Stomach (tissue), 19 donors: ENCODE measurements at places on chromosomes 3 and 15. TPM values are rescaled to one million over a fixed set of nuclear protein-coding genes. Genes with fewer than 3 reads are reported as not detected.
A peak's percentile ranks its signal among the peaks of the same experiment; 100 is the strongest.

GRCh38 chr3:65560133-65560532 is 478.6 kb downstream of the MAGI1 start:
- DNase-seq, result no peak
- H3K4me3 ChIP-seq, result no peak overlapping the region
- H3K36me3 ChIP-seq, result no peaks in the 10 kb centered on the region
- no peaks in the 10 kb centered on the region for H3K4me1 ChIP-seq

DNA sequence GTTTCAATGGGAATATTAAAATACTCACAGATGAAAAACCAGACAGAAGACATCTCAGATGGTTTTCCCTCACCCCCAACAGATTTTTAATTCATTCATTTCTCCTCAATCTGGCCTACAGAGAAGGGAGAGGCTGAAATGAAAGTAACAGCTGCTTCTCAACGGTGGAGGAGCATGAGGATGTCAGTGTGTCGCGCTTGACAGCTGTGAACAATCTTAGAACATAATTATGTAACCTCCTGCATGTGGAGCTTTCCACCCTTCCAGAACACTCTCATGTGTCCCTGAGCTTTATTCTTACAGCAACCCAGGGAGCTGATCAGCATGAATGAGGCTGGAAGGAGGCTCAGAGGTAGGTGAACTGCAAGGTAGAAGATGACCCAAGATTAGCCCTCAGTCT is 52.7 kb downstream of the MB21D2 start:
- no peaks in the 10 kb centered on the region for H3K36me3 ChIP-seq
- no peak overlapping the region for H3K27ac ChIP-seq
- H3K27me3 ChIP-seq, result no peaks in the 10 kb centered on the region
- no peak overlapping the region for H3K4me3 ChIP-seq
- H3K4me1 ChIP-seq, result peaks cover 5% of the 10 kb centered on the region

DNA sequence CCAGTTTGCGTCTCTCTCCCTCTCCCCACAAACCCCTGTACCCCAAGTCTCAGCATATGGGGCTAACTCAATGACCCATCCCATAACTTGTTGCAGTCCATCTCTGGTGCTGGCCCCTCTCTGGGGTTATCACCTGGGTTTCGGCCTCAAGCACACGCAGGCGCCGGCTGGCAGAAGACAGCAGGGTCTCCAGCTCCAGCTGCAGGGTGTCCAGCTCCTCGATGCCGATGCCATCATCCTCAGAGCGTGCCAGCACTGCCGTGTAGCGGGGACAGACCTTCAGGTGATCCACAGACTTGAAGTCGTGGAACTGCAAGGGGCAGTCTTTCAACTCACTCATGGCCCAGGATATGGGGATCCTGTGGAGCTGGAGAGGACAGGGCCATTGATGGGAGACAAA is 1.1 kb downstream of the TADA3 start:
- H3K36me3 ChIP-seq, result peaks cover 52% of the 10 kb centered on the region
- peaks cover 49% of the 10 kb centered on the region for H3K4me1 ChIP-seq
- H3K27me3 ChIP-seq, result no peaks in the 10 kb centered on the region
- peak overlapping the region; percentile 99 for H3K27ac ChIP-seq

GRCh38 chr3:149739396-149739795 is 12.9 kb downstream of the COMMD2 start:
- H3K27me3 ChIP-seq, result no peaks in the 10 kb centered on the region
- H3K36me3 ChIP-seq, result peaks cover 56% of the 10 kb centered on the region
- H3K27ac ChIP-seq, result peak overlapping the region; percentile 38
- DNase-seq, result no peak
- H3K4me1 ChIP-seq, result peaks cover 14% of the 10 kb centered on the region

DNA sequence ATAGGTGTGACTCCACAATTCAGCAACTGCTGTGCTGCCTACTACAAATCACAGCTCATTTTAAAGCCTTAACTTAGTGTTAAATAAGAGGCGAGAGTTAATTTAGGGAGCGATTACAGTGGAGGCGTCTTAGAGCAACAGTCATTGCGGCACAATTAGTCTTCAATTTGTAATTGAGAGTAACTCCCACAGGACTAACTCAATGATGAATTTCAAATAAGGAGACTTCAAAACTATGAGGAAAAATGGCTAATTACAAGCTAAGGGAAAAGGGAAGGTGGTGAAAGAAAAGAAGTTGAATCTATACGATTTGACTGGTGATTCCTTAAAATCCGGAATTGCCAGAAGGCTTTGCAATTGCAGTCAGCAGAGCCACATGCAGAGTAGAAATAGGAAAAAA is 63.7 kb upstream of the FOXB1 start:
- no peak overlapping the region for H3K27ac ChIP-seq
- no peak overlapping the region for H3K4me3 ChIP-seq
- no peaks in the 10 kb centered on the region for H3K4me1 ChIP-seq
- H3K27me3 ChIP-seq, result peaks cover 27% of the 10 kb centered on the region
- no peak for DNase-seq
- no peaks in the 10 kb centered on the region for H3K36me3 ChIP-seq

DNA sequence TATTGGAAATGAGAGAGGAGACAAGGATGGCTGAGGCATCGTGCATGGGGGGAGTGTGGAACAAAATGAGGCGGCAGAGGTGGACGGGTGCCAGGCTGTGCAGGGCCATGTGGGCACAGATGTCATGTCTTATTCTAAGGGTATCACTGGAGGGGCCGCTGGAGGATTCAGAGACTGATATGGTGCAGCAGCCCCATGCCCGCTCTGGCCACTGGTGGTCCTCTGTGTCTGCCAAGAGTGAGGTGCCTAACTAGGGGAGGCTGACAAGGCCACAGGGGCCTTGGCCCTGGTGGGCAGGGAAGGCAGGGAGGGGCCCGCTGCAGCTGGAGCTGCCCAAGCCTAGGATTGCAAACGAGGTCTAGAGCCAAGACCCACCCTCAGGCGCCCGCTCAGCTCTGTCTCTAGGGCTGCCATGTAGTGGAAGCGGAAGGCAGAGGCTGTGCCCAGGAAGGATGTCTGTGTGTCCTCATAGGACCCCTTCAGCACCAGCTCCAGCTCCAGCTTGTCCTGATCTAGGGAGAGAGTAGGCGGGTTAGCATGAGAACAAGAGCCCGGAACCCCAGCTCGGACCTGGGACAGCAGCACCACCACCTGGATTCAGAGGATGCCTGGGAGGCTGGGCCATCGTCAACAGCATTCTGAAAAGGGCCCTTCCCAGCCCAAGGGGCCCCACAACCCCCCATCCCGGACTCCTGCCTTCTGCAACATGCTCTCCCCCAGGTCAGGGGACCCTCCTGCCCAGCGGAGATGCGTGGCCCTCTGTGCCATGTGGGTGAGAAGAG is 11.3 kb downstream of the PLA2G4D start:
- no peaks in the 10 kb centered on the region for H3K36me3 ChIP-seq
- peaks cover 4% of the 10 kb centered on the region for H3K4me1 ChIP-seq
- no peak overlapping the region for H3K4me3 ChIP-seq
- H3K27ac ChIP-seq, result no peak overlapping the region
- peaks cover 51% of the 10 kb centered on the region for H3K27me3 ChIP-seq

GRCh38 chr3:168288511-168289401 is 193.0 kb upstream of the GOLIM4 start:
- H3K4me3 ChIP-seq, result no peak overlapping the region
- H3K27ac ChIP-seq, result no peak overlapping the region
- no peaks in the 10 kb centered on the region for H3K27me3 ChIP-seq
- no peaks in the 10 kb centered on the region for H3K36me3 ChIP-seq
- no peak for DNase-seq

GRCh38 chr3:186261638-186262037 is 100.4 kb downstream of the DGKG start:
- no peaks in the 10 kb centered on the region for H3K27me3 ChIP-seq
- H3K4me1 ChIP-seq, result no peaks in the 10 kb centered on the region
- H3K36me3 ChIP-seq, result no peaks in the 10 kb centered on the region
- no peak for DNase-seq
- H3K27ac ChIP-seq, result no peak overlapping the region

GRCh38 chr3:144662729-144663128 is 691.1 kb downstream of the DIPK2A start:
- no peak for DNase-seq
- H3K4me1 ChIP-seq, result no peaks in the 10 kb centered on the region
- H3K4me3 ChIP-seq, result no peak overlapping the region
- H3K27me3 ChIP-seq, result no peaks in the 10 kb centered on the region
- H3K27ac ChIP-seq, result no peak overlapping the region

DNA sequence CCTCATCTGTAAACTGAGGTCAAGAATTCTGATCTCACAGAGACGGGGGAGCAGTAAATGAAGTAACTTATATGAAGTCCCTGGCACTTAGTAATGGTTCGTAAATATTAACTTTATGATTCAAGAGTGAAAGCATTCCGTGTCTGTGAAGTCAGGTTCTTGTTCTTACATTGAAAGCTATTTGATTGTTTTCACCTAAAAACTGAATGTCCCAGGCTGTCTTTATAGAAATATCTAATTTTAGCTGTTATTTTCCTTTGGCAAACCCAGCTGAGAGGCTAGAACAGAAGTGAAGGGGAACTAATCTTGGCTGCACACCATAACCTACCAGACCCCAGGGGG is 84.5 kb downstream of the CHSY1 start:
- no peak for DNase-seq
- no peak overlapping the region for H3K4me3 ChIP-seq
- no peaks in the 10 kb centered on the region for H3K36me3 ChIP-seq
- no peaks in the 10 kb centered on the region for H3K27me3 ChIP-seq
- H3K4me1 ChIP-seq, result peaks cover 53% of the 10 kb centered on the region

- no peaks in the 10 kb centered on the region for H3K36me3 ChIP-seq
- no peak overlapping the region for H3K4me3 ChIP-seq
- peak overlapping the region; percentile 15 for H3K27ac ChIP-seq
Observed at GRCh38 chr3:188389711-188390342, 235.9 kb downstream of the LPP start.

GRCh38 chr3:46029953-46030543 is 2.8 kb upstream of the XCR1 start:
- no peak overlapping the region for H3K4me3 ChIP-seq
- H3K27me3 ChIP-seq, result no peaks in the 10 kb centered on the region
- no peak overlapping the region for H3K27ac ChIP-seq

GRCh38 chr3:122985539-122985938 is 42.0 kb downstream of the SEMA5B start:
- H3K27me3 ChIP-seq, result no peaks in the 10 kb centered on the region
- no peak overlapping the region for H3K27ac ChIP-seq
- no peaks in the 10 kb centered on the region for H3K4me1 ChIP-seq
- H3K36me3 ChIP-seq, result no peaks in the 10 kb centered on the region

DNA sequence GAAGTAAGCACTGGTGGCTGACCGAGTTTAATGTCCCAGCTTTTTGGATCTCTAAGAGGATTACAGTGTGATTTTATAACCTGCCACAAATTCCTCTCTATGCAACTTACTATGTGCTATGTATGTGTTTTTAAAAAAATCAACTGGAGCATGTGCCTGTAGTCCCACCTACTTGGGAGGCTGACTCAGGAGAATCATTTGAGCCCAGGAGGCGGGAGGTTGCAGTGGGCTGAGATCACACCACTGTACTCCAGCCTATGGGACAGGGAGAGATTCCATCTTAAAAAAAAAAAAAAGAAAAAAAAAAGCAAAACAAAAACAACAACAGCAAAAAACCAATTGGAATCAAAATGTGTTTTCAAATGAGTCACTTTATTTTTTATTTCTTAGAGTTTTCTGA is 29.6 kb downstream of the DUT start:
- DNase-seq, result no peak
- no peaks in the 10 kb centered on the region for H3K36me3 ChIP-seq
- H3K27me3 ChIP-seq, result no peaks in the 10 kb centered on the region
- H3K4me3 ChIP-seq, result no peak overlapping the region
- H3K4me1 ChIP-seq, result peaks cover 8% of the 10 kb centered on the region
- H3K27ac ChIP-seq, result no peak overlapping the region

GRCh38 chr3:58874248-58874741 is 175.5 kb downstream of the CFAP20DC start:
- no peaks in the 10 kb centered on the region for H3K4me1 ChIP-seq
- no peak overlapping the region for H3K27ac ChIP-seq
- no peaks in the 10 kb centered on the region for H3K27me3 ChIP-seq

DNA sequence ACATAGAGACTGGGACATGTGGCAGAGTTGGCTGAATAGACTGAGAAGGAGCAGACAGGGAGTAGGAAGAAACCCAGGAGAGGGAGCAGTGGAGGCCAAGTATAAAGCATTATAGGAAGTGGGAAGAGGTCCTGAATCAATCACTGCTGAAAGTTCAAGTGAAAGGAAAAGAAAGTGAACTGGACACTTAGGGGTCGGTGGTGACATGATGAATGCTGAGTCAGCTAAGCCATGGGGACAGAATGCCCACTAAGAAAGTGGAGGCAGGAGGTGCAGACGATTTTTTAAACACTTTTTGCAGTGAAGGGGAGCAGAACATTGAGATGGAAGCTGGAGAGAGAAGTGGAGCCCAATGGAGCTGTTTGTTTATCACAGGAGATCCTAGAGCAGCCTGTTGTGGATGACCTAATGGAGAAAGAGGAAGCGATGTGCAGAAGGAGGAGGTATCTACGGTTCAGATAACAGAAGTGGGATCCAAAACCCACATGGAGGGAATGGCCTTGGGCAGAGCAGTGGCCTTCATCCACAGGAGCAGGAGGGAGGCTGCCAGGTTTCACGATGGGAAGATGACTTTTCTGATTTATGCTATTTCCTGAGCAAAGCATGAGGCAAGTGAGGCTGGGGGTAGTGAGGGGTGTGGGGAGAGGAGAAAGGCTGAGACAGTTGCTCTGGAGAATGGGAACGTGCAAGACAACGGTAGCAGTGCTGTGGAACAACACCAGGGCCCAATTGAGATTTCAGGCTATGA is 208.2 kb downstream of the RPLP1 start:
- no peak overlapping the region for H3K4me3 ChIP-seq
- no peaks in the 10 kb centered on the region for H3K36me3 ChIP-seq
- no peak overlapping the region for H3K27ac ChIP-seq
- no peaks in the 10 kb centered on the region for H3K4me1 ChIP-seq

DNA sequence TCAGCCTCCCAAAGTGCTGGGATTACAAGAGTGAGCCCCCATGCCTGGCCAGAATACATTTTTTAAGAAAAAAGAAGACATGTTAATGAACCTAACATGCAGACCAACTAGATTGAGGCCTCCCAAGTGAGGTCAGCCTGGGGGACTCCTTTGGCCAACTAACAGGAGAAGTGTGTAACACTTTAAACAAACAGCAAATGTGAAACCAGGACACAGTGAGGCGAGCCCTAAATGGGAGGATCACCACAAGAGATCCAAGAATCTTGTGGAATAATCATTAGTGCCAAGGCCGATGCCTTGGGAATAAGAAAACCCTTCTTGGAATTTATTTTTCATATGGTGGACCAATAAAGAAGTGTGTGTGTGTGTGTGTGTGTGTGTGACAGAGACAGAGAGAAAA is 73.9 kb downstream of the ATP10A start:
- H3K27me3 ChIP-seq, result no peaks in the 10 kb centered on the region
- H3K4me3 ChIP-seq, result no peak overlapping the region
- H3K4me1 ChIP-seq, result peaks cover 6% of the 10 kb centered on the region
- H3K27ac ChIP-seq, result peak overlapping the region; percentile 76
- DNase-seq, result peak; percentile 35

The ACTRT3 gene
- 1.6 TPM for polyA plus RNA-seq

The FAM162A gene
- polyA plus RNA-seq, result 69.5 TPM

The CD200R1 gene
- 0.76 TPM for polyA plus RNA-seq

The KCNAB1 gene
- polyA plus RNA-seq, result 0.43 TPM

The CLSTN2 gene
- 0.19 TPM for polyA plus RNA-seq

The TLR9 gene
- polyA plus RNA-seq, result not detected

The SAMD7 gene
- polyA plus RNA-seq, result not detected

The DNAJB8 gene
- polyA plus RNA-seq, result not detected
